T-cell (primary cell): ENCODE measurements at places on chromosomes 7 and 10. TPM values are rescaled to one million over a fixed set of nuclear protein-coding genes. Genes with fewer than 3 reads are reported as not detected.
A peak's percentile ranks its signal among the peaks of the same experiment; 100 is the strongest.

GRCh38 chr10:132676193-132676891 is 109.6 kb downstream of the NKX6-2 start:
- no peak overlapping the region for H3K4me3 ChIP-seq
- no peak for DNase-seq
- peaks cover 5% of the 10 kb centered on the region for H3K36me3 ChIP-seq
- H3K27ac ChIP-seq, result no peak overlapping the region
- H3K4me1 ChIP-seq, result no peaks in the 10 kb centered on the region

DNA sequence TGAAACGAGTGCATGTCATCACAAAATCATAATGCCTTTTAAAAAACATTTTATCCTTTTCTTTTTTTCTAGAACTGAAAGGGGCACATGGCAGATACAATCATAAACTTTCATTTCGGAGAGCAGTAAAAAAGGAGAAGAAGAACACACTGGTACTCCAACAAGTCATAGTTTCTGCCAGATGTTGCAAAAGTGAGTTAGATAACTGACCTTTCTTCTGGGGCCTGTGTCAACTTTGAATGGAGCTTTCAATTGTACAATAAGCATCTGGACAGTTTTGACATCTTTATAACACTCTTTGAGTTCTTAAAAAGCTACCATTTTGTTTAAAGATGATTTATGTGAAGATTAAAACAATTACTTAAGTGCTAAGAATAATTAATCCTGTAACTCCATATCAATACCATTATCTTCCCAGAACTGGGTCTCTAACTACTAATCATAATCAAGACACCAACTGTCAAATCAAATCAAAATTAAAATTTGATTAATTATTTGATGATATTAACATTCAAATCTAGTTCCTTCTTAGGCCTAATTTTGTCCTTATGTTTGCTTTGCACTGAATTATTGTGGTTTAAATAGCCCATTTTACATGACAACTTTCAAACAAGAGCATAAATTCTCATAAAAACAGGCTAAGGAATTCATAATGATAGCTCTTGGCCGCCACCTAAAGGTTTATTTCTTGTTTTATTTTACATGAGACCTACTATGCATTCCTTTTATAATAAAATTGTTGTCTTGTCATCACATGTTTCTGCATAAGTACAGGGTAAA is 19.5 kb upstream of the ITGB8 start:
- DNase-seq, result no peak
- no peak overlapping the region for H3K27ac ChIP-seq
- H3K4me3 ChIP-seq, result no peak overlapping the region
- H3K27me3 ChIP-seq, result no peaks in the 10 kb centered on the region
- H3K36me3 ChIP-seq, result no peaks in the 10 kb centered on the region
- no peaks in the 10 kb centered on the region for H3K4me1 ChIP-seq

DNA sequence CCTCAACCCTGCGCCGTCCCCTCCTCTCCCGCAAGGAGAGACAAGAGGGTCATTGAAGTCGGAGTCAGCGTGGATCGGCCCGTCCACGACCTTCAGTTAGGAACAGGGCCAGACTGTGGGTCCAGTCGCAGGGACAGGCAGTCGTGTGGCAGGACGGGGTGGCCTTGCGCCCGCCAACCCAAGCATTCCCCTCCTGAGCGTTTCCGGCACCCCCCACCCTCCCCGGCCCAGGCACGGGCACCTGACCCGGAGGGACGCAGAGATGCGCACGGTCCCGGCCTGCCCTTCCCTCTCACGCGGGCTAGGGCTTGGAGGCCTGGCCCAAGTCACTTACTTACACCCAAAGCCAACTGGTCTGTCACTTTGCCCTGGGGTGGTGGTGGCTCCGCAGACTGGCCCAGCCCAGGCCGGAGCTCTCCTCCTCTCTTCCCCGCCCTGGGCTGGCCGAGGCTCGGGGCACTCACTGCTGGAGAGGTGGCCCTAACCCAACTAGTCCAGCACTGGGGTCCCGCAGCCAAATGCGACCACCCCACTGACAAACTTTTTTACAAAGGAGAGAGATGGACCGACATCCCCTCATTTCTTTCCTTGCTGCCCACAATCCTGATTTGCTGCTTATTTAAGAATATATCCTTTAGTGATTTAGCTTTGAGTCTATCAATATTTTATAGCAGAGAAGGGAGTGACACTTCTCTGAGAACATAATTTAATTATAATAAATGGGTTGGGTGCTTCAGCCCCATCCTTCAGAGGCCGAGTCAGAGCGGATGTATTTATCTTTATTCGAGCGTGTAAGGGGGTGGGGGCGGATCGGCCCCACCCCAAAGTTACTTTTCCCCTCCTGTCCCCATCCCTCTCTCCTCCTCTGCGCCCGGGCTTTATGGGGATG is 1.2 kb upstream of the UNCX start:
- no peak for DNase-seq
- H3K4me3 ChIP-seq, result no peak overlapping the region
- H3K27ac ChIP-seq, result no peak overlapping the region

DNA sequence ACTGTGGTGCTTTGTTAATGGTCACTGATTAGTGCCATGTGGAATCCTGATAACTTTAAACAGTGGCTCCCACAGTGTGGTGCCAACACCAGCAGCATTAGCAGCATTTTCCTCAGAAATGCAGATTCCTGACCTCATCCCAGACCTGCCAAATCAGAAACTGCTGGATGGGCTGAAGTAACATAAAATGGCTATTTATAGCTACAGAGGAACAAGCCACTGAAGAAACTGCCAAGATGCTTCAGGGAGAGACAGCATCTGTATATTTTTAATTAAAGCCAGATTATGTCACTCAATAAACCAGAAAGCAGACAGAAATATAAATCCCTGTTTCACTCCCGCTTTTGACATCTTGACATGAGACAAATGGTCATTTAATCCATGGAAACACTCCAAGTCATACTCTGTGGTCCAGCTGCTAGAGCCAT is 178.5 kb downstream of the AMPH start:
- no peaks in the 10 kb centered on the region for H3K4me1 ChIP-seq
- no peak for DNase-seq
- no peaks in the 10 kb centered on the region for H3K36me3 ChIP-seq
- H3K27me3 ChIP-seq, result no peaks in the 10 kb centered on the region

DNA sequence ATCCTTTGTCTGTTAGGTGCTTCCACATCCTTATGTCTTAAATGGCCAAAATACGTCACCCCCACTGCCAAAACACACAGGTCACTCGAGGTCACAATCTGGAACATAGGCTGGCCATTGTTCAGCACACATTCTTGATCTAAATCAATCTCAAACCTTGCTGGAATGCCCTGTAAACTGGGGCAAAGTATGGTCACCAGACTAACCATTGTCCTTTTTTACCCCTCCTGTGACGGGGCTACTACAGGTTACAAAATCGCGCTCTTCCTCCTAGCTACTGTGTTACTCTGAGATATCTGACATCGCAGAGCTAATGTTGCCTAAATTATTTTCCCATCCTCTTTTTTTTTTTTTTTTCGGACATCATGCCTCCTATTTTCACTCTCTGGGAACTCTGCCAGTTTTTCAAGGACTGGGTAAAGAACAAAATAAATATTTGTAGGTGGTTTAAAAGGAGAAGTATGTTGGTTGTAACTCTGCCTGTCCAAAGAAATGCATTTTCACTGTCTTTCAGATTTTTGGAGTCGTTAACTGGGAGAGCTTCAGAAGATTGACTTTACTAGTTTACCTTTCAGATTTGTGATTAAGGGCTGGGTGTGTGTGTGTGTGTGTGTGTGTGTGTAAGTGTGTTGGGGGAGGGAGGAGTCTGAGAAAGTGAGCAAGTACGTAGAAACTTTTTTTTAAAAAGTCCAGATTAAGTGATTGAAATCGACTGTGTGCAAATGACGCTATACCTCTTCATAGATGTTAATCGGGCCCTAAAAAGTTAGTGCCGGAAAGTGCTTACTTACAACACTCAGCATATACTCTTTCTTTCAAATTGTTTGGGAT is 942 bp upstream of the KIAA1217 start:
- H3K36me3 ChIP-seq, result no peaks in the 10 kb centered on the region
- no peak overlapping the region for H3K4me3 ChIP-seq
- no peak for DNase-seq
- H3K27me3 ChIP-seq, result no peaks in the 10 kb centered on the region
- peaks cover 3% of the 10 kb centered on the region for H3K4me1 ChIP-seq
- H3K27ac ChIP-seq, result no peak overlapping the region

The OR2A12 gene
- not detected for total RNA-seq

- H3K4me1 ChIP-seq, result no peaks in the 10 kb centered on the region
- no peak overlapping the region for H3K4me3 ChIP-seq
- H3K27ac ChIP-seq, result no peak overlapping the region
- peaks cover 4% of the 10 kb centered on the region for H3K36me3 ChIP-seq
Measured at GRCh38 chr10:132752378-132752777, 33.6 kb downstream of the NKX6-2 start.

- no peak overlapping the region for H3K4me3 ChIP-seq
- no peaks in the 10 kb centered on the region for H3K27me3 ChIP-seq
- no peak for DNase-seq
- no peak overlapping the region for H3K27ac ChIP-seq
- H3K4me1 ChIP-seq, result no peaks in the 10 kb centered on the region
Measured at GRCh38 chr10:69272624-69273023, 5.7 kb upstream of the HK1 start.

The SUN3 gene
- total RNA-seq, result 0.59 TPM

DNA sequence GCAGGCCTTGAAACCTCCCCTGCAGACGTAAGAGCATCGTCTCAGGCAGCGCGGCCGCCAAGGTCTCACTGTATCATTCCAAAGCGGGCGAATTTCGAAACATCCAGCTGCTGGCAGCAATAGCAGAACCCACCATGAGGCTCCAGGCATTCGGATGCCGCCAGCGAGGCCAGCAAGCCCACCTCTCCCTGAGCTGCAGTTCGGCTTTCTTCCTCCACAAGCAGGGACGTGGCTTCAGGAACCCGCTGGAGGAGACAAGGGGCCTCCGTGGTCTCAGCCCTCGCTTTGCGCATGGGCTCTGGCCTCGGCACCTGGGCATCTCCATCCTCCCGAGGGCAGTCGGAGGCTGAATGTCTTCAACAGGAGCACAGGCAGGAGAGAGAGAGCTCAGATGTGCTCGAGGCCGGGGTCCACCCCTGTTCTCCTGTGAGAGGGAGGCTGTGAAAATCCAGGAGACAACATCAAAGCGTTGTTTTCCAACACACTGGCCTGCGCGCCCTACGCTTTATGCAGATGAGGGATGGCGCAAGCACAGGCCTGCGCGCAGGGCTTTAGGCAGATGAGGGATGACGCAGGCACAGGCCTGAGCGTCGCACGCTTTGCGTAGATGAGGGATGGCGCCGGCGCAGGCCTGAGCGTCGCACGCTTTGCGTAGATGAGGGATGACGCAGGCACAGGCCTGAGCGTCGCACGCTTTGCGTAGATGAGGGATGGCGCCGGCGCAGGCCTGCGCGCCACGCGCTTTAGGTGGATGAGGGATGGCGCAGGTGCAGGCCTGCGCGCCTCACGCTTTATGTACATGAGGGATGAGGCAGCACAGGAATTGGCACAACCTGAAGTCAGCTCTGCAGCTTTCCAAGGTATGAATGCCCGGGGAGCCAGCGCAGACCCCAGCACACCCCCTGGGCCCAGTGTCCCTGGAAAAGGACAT is 103.2 kb downstream of the WDR37 start:
- no peaks in the 10 kb centered on the region for H3K27me3 ChIP-seq
- peak; percentile 69 for DNase-seq
- no peaks in the 10 kb centered on the region for H3K36me3 ChIP-seq
- no peak overlapping the region for H3K27ac ChIP-seq
- H3K4me1 ChIP-seq, result no peaks in the 10 kb centered on the region

The PON2 gene
- 6.5 TPM for total RNA-seq

The CYCS gene
- total RNA-seq, result 136 TPM

- H3K4me3 ChIP-seq, result no peak overlapping the region
- H3K27me3 ChIP-seq, result no peaks in the 10 kb centered on the region
- H3K27ac ChIP-seq, result peak overlapping the region; percentile 81
- peaks cover 21% of the 10 kb centered on the region for H3K4me1 ChIP-seq
Measured at GRCh38 chr7:143384148-143384547, 3.0 kb downstream of the ZYX start.

DNA sequence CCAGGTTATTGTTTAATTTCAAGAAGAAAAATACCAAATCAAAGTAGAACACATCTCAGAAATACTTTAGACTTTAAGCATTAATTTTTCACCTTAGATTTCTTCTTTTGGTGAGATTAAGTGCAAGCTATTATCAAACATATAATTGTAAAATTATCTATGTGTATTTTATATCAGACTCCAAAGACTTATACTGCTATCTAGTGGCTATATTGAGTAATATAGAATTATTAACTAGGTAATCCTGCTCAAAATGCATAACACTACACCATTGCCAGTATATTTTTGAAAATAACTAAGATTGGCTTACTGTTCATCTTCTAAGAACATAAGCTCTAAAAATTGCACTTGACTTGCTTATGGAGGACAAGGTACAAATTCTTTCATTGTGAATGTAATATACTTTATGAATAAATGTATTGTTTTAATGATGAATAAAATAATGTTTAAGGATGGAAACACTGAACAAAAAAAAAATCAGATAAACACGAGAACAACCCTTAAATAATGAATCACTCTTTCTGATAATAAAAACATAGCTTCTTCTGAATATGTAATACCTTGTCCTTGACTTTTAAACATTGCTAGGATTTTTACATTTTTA is 86.7 kb upstream of the GNAI1 start:
- no peak overlapping the region for H3K4me3 ChIP-seq
- H3K36me3 ChIP-seq, result no peaks in the 10 kb centered on the region
- no peak for DNase-seq

- H3K4me3 ChIP-seq, result no peak overlapping the region
- no peaks in the 10 kb centered on the region for H3K27me3 ChIP-seq
- H3K27ac ChIP-seq, result no peak overlapping the region
Measured at GRCh38 chr7:34087892-34088891, 182.9 kb downstream of the BMPER start.

The KLLN gene
- total RNA-seq, result 0.60 TPM

DNA sequence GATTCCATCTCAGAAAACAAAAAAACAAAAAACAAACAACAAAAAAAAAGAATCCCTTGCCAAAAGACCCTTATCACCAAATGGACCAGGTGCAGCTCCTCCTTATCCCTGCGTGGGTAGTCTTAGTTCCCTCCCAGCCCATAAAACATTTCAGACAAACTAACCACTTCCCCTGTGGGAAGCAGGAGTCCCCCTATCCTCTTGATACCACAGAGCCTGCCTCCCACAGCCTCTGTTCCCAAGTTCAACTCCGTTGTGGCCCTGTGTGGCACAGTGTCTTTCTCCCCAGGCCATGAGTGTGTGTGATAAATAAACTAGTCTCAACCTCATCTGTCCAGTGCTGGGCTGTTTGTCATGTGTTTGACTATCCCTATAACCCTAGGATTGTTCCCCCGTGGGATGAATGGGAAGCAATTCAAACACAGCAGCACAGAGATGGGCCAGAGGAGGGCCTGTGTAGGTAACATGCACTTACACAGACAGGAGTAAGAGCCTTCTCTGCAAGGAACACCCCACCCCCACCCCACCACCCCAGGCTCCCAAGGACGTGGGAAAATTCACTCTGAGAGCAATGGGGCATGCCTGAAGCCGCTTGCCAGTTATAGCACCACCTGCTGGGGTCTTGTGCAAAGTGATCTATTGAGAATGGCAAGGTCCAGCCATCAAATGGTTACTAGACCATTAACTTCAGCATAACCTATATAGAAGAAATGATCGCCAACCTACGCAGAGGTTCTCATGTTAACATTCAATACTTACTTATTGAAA is 147.1 kb upstream of the GHITM start:
- no peak overlapping the region for H3K4me3 ChIP-seq
- no peak for DNase-seq
- no peaks in the 10 kb centered on the region for H3K36me3 ChIP-seq
- H3K27ac ChIP-seq, result no peak overlapping the region
- H3K27me3 ChIP-seq, result peaks cover 3% of the 10 kb centered on the region

The SPDYE6 gene
- not detected for total RNA-seq

The PON3 gene
- total RNA-seq, result not detected
